Fibroblast of the conjunctiva (primary cell): ENCODE measurements at places on chromosomes 6 and 20.

DNA sequence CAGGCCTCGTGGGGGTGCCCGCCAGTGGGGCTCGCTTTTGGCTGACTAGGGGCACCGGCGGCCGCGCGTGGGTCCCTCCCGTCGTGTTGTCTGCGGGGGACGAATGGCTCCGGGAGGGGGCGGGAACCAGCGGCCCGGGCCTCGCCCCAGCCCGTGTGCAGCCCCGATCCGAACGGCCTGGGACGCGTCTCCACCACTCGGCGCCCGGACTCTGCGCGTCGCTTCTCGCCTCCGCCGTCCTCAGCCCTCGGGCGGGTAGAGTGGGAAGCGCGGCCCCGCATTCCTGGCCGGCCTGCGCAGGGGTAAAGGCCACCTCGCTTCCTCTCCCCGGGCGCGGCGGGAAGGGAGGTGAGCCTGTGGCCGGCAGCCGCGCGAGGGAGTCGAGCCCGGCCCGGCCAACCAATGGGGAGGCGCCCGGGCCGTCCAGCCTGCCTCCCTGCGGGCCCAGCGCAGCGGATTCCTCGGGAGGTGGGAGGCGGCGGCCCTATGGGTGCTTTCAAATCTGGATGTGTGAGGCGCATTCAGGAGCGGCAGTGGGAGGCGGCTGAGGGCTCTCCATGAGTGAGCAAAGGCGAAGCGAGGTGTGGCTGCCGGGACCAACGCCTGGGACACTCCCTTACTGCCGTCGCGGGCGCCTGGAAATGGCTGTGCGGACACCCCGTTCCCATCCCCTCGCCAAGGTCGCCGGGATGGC lies 1.1 kb upstream of the ZBTB46 start:
- DNase-seq = no peak

DNA sequence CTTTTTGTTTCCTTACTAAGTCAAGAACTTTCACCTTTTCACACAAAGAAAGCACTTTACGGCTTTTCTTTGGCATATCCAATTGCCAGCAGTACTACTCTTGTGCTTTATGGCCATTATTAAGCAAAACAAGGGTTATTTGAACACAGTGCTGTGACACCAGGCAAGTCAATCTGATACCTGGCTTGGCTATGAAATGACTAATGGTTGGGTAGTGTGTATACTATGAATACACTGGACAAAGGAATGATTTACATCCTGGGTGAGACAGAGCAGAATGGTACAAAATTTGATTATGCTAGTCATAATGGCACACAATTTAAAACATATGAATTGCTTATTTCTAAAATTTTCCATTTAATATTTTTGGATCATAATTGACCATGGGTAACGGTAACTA lies 22.1 kb upstream of the ADGRF1 start:
- DNase-seq = no peak

- DNase-seq = no peak
Observed at GRCh38 chr6:143501851-143502250, 9.7 kb downstream of the FUCA2 start.

DNA sequence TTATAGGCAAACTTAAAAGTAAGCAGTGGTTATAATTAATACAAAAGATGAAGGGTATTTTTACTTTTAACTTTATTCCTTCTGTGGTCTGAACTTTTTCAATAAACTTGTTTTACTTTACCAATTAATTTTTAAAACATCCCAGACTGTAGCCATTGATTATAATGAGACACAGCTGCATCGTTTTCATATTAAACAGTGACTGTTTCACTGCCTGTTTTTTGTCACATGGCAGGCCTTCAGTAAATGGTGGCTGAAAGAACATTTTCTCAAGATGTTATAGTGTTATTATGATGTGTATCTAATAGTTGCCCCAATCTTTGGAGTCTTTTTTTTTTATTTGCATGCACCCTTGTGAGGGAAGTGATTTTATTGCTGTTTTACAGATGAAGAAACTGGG lies 95.1 kb downstream of the PLCB4 start:
- no peak for DNase-seq

- DNase-seq = no peak
Observed at GRCh38 chr20:9287826-9288225, 218.9 kb downstream of the PLCB4 start.
